Stimulated activated CD4-positive, alpha-beta T cell treated with anti-CD3 and anti-CD28 coated beads, TNF-alpha, amount 100 ng/mL, for 1 hour (primary cell): ENCODE measurements at places on chromosomes 6 and 20.

GRCh38 chr20:20224806-20225205 lies 143.1 kb upstream of the INSM1 start:
- DNase-seq = no peak

GRCh38 chr6:163679012-163679660 lies 264.6 kb downstream of the QKI start:
- DNase-seq = no peak

- no peak for DNase-seq
These were observed 11.3 kb upstream of the ADRM1 start for GRCh38 chr20:62291251-62292066.

- no peak for DNase-seq
These were observed 363.5 kb downstream of the ESR1 start for GRCh38 chr6:152170702-152171667.

- no peak for DNase-seq
These were observed 143.7 kb upstream of the SLC22A16 start for GRCh38 chr6:110620065-110620464.

- no peak for DNase-seq
These were observed 2.4 kb downstream of the F13A1 start for GRCh38 chr6:6317825-6318733.

DNA sequence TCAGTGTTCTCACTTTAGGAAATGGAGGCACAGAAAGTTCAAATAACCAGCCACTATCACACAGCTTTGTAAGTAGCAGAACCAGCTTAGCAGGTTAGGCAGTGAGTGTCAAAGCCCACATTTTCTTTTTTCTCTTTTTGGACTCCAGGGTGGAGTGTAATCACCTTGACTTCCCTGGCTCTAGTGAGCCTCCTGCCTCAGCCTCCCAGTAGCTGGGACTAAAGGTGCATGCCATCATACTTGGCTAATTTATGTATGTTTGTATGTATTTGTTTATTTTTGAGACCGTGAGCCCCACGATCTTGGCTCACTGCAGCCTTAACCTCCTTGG lies 7.8 kb upstream of the NCOA3 start:
- no peak for DNase-seq

GRCh38 chr6:147161974-147162495 lies 42.2 kb upstream of the STXBP5 start:
- DNase-seq = no peak

DNA sequence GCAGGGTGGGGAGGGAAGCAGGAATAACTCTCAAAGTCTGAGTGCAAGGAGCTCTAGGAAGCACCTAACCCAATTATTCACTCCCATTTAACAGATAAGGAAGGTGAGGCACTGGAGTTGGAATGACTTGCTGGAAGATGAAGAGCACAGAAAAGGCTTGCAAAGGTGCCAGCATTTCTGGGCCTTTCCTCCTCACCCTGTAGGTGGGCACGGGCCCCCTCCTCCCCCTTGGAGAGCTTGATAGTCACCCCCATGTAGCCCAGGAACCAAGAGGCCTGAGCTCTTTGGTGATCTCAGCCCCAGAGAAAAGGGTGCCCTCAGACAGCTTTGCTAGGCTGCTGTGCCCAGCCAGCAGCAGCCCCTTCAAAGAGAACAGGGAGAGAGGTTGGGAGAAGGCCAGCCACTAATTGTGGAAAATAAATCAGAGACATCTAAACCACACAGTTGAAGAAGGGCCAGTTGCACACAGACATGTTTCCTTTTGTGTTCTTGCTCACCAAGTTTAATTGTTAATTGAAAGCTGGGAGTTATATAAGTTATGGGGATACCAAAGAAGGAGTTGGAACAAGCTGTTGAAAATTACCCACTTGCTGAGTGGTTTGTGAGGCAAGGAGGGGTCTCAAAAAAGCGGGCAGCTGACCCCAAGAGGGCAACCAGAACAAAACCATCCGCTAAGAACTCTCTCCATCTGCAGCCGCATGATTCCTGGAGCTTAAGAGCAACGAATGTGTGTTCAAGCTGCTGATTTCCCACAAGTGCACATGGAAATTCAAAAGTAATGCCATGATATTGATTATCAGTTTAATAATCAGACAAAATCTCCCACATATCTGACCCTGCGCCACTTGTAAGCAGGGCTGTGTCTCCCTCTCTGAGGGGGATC lies 77.0 kb downstream of the MRPL14 start:
- no peak for DNase-seq

DNA sequence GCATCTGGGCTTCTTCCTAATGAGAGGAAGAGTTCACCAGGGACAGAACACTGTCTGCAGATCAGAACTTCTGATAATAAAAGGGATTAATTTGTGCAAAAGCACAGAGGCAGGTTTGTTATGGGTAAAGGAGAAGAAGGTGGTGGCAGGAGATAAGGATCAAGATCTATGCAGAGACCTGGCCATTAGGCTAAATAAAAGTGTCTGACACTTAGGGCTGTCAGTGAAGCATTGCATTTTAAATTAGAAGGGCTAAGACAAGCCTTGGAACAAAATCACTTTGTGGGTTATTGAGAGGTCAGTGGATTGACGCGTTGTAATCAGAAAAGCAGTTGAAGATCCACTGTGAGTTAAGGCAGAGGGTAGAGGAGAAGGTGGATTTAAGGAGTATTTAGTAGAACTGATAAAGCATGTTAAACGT lies 76.8 kb downstream of the MAP3K4 start:
- no peak for DNase-seq

- DNase-seq = no peak
These were observed 248.9 kb upstream of the FOXQ1 start for GRCh38 chr6:1062786-1063545.

GRCh38 chr20:47293631-47294030 lies 62.9 kb downstream of the ZMYND8 start:
- no peak for DNase-seq

- no peak for DNase-seq
These were observed 30.0 kb upstream of the PTGIS start for GRCh38 chr20:49597825-49598395.

DNA sequence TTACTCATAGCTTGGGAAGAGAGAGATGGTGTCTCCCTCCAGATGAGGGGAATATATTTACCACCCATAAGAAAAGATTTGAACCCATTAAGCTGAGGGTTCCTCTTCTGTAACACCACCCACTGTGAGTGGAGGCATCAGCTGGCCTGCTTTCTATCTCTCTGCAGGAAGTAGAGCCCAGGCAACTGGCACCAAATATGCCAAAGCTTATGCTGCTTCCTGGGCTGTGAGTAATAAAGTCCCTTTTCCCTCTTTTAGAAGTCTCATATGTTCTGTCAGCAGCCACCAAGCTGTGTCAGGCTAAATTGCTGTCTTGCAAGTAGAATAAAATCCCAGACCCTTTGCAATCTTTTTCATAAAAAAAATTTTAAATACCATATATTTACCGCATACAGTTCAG lies 241.4 kb downstream of the LAMA2 start:
- no peak for DNase-seq

GRCh38 chr20:22974354-22974753 lies 60.8 kb upstream of the SSTR4 start:
- no peak for DNase-seq

GRCh38 chr6:2731281-2731909 lies 19.3 kb downstream of the MYLK4 start:
- no peak for DNase-seq

DNA sequence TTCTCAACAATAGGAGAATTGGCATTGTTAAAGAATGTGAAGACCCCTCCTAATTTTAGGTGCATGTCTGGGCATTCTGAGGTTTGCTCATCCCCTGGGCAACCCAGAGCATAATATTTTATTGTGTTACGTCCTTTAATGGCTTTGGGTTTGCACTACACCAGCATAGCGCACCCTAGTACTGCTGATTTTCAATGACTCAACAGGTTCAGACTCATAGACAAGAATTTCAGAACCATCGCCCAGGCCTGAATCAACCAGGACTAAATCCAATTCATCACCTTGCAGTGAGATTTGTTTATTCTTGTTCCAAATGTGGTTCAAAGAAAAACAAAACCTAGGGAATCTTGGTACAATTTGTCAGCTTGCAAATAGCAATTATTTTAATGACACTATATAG lies 137.8 kb upstream of the PHACTR1 start:
- no peak for DNase-seq
